NCI-H2227 treated with DMSO at 0.1 percent for 48 hours (cell line): ENCODE measurements at places on chromosomes 7 and 10.

GRCh38 chr7:139687980-139688632, 89.7 kb downstream of the HIPK2 start:
- DNase-seq = no peak

DNA sequence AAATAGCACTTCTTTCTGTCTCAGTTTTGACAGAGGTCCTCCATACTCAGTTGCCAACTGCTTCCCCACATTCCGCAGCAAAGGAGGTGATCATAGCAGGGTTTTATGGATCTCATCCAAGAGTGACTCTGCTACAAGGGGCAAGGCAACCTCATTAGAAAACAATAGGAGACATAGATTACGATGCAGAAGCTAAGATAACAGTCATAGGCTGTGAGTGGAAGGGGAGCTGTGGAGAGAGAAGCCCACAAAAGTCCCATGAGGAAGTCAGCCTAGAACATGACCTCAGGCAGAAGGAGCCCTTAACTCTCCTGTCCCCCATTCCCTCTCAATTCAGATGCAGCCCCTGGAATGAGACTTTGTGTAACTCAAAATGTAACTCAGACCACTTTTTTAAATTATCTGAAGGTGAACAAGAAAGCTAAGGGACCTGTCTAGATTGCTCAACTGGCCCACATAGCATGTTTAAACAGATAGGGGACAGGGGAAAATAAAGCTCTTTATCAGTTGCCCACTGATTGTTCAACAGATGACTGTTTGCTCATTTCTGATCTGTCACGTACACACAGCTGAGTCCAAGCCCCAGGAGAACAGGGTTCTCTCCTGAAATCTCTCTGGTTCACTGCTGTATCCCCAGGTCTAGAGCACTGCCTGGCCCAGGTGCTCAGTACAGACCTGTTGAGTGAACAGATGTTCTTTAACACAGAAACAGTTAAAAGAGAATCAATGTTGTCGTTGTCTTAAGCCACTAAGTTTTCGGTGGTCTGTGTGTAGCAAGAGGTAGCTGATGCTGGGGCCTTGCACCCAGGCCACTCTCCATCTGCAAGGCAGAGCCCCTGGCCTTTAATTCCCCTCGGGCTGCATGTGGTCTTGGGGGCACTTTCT, 1.5 kb upstream of the NCOA4 start:
- DNase-seq = no peak

- DNase-seq = no peak
Observed at GRCh38 chr10:49275896-49276295, 23.1 kb upstream of the C10orf71 start.

GRCh38 chr10:59319854-59320253, 42.5 kb downstream of the FAM13C start:
- no peak for DNase-seq

GRCh38 chr7:17071866-17072265, 190.1 kb upstream of the AGR3 start:
- no peak for DNase-seq

DNA sequence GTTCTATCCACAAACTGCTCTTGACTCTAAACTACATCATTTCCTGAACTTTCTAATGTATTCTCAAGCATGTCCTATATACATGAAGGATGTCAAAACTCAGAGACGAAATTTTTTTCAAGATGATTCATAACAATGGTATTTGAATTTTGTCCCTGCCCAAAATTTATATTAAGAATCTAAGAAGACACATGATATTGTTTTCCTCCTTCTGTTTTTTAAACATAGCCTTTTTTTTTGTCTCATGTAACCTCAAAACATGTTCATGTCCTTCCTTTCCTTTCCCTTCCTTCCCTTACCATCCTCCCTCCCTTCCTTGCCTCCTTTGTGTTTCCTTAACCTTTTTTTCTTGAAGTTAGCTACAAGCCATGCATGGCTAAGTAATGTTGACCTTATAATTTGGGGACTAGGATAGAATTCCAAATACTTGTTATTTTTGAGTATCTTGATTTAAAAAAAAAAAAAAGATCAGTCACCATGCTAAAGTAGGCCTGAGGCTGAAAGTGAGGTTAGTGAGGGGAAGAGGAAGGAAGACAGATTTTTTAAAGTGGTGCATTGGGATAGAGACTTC, 163.0 kb downstream of the SUGCT start:
- DNase-seq = no peak

GRCh38 chr7:140696024-140696679, 356 bp upstream of the NDUFB2 start:
- DNase-seq = no peak

GRCh38 chr7:111049971-111050680, 40.8 kb upstream of the LRRN3 start:
- no peak for DNase-seq

DNA sequence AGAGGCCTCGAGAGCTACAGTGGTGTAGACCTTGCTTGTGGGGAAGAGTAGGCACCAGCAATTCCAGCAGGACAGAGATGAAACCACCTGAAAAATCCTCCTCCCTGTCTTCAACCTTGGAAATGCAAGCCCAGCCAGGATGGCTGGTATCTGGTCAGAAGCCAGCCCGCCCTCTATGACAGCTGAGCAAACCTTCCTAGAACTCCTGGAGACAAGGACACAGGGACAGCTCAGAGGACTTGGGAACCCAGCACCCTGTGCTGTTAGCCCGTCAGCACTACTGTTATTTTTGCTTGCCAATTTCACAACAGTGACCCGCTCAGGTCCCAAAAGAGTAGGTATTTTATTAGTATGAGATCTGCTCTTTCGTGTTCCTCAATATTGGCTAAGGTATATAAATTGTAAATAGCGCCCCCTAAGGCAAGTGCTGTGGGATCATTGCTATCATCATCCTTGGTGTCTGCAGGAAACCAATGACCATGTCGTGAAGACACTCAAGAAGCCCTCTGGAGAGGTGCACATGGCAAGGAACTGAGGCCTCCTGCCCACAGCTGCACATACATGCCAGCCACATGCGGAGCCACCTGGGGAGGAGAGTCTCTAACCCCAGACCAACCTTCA, 156.5 kb upstream of the CHST15 start:
- DNase-seq = no peak

DNA sequence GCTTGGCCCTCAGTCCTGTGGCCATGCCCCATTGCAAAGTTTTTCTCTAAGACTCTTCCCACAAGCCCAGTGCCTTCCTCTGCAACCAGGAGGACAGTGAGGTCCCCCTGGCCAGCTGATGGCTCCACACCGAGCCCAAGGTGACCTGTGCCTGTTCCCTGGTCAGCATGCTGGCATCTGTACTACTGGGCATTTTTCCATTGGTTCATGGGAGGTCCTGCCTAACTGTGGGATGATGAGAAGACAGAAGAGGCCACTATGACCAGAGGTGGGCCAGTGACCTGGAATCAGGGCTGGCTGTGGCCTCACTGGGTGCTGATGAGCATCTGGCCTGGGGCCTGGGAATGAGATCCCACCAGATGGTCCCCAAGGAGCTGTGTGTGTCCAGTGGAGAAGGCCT, 20.2 kb downstream of the CALML3 start:
- no peak for DNase-seq

GRCh38 chr10:125096371-125096770, 64.0 kb downstream of the CTBP2 start:
- DNase-seq = no peak

DNA sequence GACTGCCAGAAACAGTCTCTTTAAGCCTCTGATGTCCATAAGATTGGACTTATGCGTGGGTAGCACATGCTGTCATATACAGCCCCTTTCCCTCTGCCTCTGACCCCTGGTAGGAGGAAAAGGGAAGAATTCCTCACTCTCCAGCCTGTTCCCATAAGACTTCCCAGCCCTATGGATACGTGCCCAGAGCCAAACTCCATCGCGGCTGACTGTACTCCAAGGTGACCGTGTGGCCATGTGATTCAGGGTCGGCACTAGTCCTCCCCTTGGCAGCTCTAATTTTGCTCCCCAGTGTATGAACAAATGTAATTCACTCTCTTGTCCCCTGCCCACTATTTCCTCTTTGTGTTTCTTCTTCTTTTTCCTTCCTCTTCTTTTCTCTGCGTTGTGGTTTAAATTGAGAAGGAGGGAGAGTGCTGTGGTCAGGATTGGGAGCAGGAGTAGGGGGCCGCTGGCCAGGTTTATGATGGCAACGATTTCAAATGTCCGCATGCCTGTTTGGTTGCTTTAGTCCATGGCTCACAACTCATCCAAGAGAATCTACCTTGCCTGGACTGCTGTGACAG, 43.8 kb downstream of the PRLHR start:
- no peak for DNase-seq

DNA sequence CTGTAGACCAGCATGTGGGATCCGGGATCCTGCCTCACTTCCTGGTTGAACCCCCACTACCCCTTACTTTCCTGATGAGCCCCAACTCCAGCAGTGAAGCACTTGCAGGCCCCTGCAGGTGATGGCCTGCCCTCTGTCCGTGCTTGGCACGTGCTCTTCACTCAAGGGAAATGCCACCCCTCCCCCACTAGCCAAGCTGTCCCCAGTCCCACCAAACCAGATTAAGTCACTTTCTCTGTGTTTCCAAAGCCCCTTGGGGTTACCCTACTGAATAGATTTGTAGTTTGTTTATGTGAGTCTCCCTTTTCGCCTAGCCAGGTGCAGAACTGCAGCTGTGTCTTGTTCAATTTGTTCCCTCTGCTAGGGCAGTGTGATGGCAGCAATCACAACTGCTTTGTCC, 121.7 kb downstream of the WDFY4 start:
- no peak for DNase-seq

- DNase-seq = no peak
Observed at GRCh38 chr7:75872073-75872782, 6.6 kb upstream of the RHBDD2 start.

DNA sequence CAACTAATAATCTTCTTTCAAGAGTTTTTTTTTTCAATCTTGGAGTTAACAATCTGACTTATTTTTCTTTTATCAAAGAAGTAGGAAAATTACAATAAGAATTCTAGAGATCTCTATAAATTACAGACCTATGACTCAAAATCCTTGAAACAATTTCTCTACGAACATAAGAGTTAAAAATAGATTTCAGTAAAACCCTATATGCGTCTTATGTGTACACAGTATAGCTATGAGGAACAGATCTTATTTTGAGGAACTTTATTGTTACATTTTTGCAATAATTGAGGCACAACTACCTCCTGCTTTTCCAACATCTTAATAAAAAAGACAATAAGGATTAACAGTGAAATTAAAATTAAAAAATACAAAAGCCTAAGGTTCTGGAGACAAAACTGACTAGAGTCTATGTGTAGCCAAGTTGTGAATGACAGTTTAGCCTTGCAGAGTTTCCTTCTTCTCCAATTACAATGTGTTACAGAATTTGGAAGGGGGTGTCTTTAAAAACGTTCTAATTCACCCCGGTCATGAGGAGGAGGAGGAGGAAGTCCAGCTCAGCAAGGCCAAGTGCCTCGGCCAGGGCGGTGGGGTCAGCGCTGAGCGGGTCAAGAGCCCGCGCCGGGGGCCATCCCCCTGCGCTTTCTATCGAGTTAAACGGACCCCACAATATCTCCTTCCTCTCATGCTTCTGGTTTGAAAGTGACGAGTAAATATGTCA, 40.5 kb downstream of the AMZ1 start:
- no peak for DNase-seq

DNA sequence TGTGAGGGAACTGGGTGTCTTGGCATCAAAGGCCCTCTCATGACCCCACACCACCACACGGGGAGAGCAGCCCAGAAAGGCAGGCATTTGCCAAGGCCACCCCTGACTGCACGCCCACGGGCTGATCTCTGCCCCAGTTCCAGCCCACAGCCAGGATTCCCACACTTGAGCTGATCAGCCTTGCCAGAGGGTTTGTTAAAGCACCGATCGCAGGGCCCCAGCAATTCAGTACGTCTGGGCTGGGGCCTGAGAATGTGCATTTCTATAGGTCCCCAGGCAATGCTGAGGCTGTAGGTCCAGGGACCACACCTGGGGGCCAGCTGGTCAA, 103.9 kb downstream of the TNS3 start:
- DNase-seq = no peak

GRCh38 chr7:39592586-39592985, 26.4 kb downstream of the YAE1 start:
- no peak for DNase-seq

DNA sequence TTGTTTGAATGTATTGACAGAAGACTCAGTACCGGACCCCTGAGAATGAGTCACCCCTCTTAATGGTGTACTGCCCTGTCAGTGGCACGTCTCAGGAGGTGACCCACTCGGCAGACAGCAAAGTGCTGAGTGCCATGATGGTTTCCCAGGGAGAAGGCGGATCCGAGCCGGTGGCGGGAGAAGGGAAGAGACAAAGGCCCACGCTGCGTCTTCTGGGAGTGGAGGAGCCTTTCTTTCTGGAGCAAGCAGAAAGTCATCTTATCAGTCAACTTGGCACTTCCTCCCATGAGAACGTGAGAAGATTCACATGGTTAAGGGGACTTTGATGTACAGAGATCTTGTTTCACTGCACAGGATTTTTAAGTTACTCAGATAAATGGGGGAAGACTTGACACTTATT, 14.6 kb upstream of the PPP2R2D start:
- no peak for DNase-seq

DNA sequence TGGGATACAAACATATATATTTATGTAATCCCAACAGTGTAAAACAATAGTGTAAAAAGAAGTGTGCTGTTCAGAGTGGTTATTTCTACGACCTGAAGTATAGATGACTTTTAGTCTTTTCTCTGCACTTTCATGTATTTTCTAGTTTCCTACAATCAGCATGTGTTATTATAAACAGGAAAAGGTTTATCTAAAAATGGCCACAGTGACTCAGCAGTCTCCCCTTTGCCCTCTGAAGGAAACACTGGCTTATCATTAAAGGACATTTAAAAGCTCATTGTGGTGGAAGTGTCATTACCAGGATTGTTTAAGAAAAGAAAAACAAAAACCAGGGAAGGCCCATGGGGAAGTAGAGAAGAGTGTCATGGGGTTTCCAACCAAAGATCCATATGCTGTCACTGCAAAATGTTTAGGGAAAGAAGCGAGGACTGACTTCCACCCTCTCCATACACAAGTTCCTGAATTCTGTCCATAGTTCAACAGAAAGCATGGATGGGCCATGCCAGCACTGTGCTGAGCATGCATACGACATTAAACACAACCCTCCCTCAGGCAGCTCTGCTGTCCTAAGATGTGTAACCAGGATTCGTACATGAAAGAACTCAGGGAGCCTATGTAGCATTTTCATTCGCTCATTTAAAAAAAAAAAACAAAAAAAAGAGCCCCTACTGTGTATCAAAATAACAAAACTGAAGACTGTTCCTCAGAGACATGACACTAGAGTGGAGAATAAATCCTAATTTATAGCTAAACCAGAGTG, 10.2 kb downstream of the CYREN start:
- DNase-seq = no peak

DNA sequence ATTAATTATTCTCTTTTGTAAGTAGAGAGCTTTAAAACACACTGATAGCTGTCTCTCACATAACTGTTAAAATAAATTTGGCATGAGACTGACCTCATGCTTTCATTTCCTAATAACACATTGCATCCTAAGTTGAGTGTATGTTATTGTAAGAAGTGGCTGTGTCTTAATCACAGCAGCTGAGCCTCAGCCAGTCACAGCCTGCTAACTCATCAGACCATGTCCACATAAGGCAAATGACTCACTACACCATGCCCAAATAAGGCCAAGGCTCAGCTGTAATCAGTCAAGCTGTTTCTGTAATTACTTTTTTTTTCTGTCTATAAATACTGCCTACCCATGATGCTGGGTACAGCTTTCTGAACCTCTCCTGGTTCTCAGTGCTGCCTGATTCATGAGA, 860.9 kb downstream of the XPNPEP1 start:
- DNase-seq = no peak
